ENCODE measurements at places on chromosomes 12 and 14.

DNA sequence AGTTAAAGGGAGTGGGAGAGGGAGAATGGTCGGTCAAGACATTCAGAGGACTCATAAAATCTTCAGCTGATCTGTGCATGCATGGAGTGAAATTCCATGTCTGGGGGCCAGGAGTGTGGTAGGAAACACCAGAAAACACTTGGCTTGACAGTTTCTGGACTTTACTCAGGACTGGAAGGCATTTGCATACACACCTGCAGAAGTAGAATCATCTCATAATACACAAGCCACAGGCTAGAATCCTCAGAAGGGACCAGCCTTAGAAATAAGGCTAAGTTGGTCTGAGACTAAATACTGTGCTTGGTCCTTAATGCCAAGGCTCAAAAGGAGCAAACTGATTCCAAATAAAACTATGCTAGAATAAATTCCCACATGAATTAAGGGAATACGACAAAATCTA, 328.1 kb upstream of the KITLG start:
- H3K27me3 ChIP-seq = no peaks in the 10 kb centered on the region
- no peaks in the 10 kb centered on the region for H3K4me1 ChIP-seq
- H3K36me3 ChIP-seq = no peaks in the 10 kb centered on the region
- no peak overlapping the region for H3K27ac ChIP-seq

DNA sequence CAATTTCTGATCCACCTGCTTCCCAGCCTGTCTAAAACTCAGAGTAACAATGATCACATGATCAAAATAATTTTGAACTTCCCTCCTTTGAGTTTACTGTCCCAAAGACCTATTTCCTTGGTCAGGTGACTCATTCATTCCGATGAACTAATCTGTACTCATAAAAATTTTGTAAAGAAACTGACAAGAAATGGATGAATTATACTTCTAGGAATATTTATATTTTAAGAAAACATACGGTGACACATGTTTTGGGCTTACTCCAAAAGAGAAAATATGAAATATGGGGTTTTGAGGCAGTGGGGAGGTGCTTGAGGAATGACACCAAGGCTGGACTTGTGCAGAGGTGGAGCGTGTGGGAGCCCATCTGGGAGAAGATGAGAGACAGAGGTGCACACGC, 42.0 kb downstream of the GUCY2C start:
- no peak overlapping the region for H3K27ac ChIP-seq
- no peak overlapping the region for H3K4me3 ChIP-seq
- H3K27me3 ChIP-seq = no peaks in the 10 kb centered on the region
- no peaks in the 10 kb centered on the region for H3K36me3 ChIP-seq

DNA sequence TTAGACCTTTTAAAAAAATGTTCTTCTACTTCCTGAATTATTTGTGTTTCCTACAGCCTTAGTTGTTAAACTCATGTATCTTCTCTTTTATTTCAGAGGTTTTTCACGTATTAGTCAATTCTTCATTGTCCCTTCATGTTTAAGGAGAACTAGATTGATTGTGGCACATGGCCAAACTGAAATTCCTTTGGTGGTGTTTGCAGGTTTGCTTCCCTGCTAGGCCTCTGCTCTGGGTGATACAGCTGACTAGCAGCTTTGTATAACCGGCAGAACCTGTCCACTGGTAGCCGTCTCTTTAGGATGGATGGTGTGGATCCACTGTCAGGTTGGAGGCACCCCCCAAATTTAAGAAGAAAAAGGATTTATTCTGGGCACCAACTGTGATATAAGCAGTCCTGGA, 262.1 kb downstream of the FBXL14 start:
- H3K27me3 ChIP-seq = no peaks in the 10 kb centered on the region
- H3K4me3 ChIP-seq = no peak overlapping the region
- no peaks in the 10 kb centered on the region for H3K4me1 ChIP-seq
- DNase-seq = no peak
- no peak overlapping the region for H3K27ac ChIP-seq
- no peaks in the 10 kb centered on the region for H3K36me3 ChIP-seq

GRCh38 chr12:103462675-103463074, 33.1 kb downstream of the C12orf42 start:
- no peaks in the 10 kb centered on the region for H3K36me3 ChIP-seq
- H3K27me3 ChIP-seq = no peaks in the 10 kb centered on the region
- H3K4me1 ChIP-seq = no peaks in the 10 kb centered on the region
- H3K27ac ChIP-seq = no peak overlapping the region
